ENCODE measurements at places on chromosomes 5 and 9. TPM values are rescaled to one million over a fixed set of nuclear protein-coding genes. Genes with fewer than 3 reads are reported as not detected.

- no peak for DNase-seq
Observed at GRCh38 chr5:158007336-158007735, 148.4 kb upstream of the CLINT1 start.

DNA sequence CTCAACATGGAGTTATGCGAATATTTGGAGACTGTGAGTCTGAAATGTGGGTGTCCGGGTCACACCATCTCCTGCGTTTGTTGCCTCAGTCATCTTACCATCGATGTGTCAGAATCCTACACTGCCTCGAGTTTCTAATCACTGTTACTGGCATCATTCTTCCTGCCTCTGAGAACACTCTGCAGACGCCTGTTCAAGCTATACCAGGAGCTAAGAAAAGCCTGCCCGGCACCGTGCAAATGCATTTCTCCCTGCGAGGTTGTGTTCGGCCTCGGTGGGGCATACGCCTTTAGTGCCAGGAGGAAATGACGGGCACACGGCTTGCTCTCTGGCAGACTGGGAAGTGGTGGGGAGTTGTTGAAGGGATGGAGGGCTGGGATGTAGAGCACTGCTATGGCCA lies 31.2 kb upstream of the SLC25A51 start:
- DNase-seq = no peak

Gene OR13D1
- not detected for total RNA-seq

Gene CCNI2
- 0.24 TPM for total RNA-seq

Gene ZMYND19
- 31.1 TPM for total RNA-seq

Gene GDA
- total RNA-seq = not detected

DNA sequence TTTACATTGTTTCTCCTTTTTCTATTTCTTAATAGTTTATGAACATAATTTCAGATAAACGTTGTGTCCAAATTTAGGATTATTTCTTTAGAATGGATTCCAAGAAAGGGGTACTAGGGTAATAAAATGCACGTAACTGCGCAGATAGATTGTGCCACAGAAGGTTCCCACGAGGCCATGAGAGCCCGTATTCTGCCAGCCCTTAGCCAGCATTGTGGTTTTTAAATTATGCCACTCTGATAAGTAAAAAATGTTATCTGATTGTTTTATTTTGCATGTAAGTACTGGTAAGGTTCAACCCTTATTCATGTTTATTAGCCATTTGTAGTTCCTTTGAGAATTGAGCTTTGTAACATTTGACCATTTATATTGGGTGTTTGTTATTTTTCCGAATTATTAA lies 88.7 kb downstream of the PRKACG start:
- DNase-seq = no peak

DNA sequence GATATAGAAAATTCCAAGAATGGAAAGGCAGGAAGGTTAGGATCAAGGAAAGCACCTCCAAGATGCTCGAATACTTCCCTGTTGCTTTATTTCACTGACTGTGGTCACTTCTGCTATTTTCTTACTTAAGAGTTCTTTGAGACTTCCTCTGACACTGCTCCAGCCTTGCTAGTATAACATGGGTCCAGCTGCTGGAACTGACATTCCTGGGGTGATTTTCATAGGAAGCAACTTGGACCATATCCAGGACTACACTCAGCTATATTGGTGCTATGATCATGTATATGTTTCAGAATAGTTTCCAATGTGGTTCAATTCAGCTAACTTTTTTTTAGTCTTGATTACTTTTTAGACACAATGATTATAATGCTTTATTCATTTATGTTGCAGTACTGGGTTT lies 81.6 kb upstream of the CKMT2 start:
- DNase-seq = peak; percentile 68

Gene SHROOM1
- total RNA-seq = 5.0 TPM

DNA sequence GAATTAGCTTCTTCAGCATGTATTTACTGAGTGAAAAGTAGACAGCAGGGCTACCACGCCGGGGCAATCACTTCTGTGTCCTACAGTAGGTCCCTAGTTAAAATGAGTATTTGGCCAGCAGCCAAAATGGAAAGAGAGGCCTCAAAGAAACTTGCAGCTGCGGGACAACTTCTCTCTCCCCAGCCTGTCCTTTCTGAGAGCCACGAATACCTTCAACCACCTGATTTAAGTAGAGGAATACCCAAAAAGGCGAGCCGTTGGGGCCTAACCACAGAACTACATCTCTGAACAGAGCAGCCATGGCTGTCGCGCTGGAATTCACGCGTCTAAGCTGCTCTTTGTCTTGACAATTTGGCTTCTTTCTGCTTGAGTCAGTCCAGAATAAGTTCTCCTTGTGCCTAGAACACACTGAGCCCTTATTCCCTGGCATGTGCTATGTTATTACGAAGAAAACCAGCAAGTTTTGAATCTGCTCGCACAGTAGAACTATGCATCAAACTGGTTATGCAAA lies 43.8 kb upstream of the GOLPH3 start:
- no peak for DNase-seq

Gene N4BP3
- 0.75 TPM for total RNA-seq

DNA sequence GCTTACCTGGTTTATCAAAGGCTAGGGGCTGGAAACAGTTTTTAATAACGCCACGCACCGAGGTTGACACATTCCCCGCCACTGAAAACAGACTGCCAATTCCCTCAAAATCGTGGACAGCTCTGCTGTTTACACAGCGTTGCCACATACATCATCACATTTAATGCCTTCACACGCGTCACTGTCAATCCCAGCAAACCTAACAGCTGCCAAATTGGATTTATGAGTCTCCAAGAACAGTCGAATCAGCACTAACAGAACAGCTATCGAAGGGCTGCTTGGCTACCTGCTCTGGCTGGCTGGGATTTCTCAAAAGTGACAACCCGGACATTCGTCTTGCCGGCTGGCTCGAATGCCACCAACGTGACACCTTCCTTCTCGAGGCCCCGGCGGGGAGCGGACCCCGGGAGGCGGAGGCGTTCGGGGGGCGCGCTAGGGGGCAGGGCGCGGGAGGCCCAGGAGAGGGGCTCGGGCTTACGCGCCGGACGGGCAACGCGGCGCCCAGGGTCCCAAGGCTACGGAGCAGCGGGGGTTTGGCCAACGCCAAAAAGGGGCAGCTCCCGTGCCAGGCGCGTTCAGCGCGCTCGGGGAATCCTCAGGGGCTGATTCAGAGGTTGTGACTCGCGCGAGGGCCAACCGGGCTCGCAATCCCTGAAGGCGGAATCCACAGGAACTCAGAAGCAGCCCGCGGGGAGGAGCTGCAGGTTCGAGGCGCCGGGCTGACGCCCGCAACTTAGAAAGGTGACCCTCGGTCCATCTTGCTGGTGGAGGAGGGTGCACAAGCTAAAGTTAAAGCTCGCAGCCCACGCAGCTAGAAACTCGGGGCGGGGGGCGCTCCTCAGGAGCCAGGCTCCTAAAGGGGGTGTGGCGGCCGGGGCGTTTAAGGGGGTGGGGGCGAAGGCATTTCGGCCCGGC lies 1.2 kb downstream of the CDC14B start:
- no peak for DNase-seq

DNA sequence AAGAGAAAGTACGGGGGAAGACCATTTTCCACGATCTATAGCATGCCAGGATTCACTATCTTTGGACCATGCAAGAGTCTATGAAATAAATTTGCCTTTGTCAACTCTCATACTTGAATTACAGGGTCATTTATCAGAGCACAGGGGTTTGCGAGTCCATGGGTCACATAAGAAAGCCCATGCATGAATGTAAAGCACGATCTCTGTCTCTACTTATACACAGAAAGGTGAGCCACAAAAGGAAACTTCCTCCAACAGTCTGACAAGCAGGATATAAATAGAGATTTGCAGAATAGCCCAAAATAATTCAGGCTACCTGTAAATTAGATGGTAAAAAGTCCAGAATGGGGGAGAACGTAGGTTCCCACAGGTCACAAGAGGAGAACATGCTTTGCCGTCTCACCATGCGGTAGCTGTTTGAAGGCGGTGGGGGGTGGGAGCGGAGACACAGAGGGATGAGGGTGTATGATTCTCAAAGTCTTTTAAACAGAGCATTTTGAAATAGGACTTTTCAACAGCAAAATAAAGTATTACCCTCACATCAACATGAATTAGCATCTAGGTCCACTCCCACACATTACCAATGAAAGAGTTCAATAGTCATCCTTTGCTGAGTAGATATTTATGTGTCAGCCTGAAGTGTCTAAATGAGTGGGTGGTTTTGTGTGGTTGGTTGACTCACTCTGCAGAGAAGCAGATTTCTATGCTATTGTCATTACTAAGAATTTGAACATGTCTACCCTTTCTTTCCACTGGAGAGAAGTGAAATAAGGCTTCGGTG lies 279.7 kb downstream of the EBF1 start:
- peak; percentile 91 for DNase-seq

DNA sequence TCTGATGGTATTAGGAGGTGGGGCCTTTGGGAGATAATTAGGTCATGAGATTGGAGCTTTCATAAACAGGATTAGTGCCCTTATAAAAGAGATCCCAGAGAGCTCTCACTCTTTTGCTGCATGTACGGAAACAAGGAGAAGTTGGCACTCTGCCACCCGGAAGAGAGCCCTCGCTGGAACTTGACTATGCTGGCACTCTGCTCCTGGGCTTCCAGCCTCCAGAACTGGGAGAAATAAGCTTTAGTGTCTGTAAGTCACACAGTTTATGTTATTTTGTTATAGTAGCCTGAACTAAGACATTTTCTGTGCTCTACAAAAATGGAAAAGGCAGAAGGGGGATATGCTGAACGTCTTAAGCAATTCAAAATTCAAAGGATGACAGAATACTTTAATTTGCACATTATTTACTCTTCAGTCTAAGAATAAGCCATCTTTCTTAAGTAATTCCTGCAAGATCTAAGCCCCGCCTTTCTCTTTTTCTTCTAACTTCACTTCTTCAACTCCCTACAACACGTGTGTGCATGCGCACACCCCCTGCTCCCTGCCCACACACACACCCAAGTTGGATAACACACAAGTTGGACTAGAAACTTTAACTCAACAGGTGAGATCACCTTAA lies 17.3 kb downstream of the NFIB start:
- no peak for DNase-seq

Gene SLCO4C1
- total RNA-seq = 0.22 TPM

GRCh38 chr5:3324421-3325101 lies 271.1 kb upstream of the IRX1 start:
- no peak for DNase-seq

Gene F2RL1
- 140 TPM for total RNA-seq

Gene BHMT2
- not detected for total RNA-seq

Gene SPEF2
- 3.9 TPM for total RNA-seq

Gene SFXN1
- 89.4 TPM for total RNA-seq

Gene PCDHGB6
- 18.4 TPM for total RNA-seq

- peak; percentile 94 for DNase-seq
Observed at GRCh38 chr9:88197781-88198340, 59.6 kb upstream of the SPATA31C2 start.

Gene SERF1B
- 40.3 TPM for total RNA-seq

Gene SLC1A3
- 20.9 TPM for total RNA-seq

- no peak for DNase-seq
Observed at GRCh38 chr5:78361631-78361993, 1.2 kb downstream of the SCAMP1 start.

DNA sequence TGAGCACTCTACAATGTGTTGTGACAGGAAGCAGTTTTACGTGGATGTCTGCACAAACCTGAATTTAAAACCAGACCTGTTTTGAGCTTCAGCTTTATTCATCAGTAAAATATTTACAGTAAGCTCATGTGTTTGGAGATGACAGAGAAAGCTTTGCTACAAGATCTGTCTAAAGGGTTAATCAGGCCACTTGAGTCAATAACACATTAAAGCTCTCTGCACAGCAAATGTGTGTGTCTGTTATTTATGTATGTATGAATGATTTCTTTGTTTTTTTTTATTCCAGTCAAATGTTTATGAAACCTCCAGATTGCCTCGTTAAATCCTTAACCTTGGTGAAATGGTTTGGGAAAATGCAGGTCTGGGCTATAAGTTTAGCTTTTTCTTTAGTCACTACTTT lies 77.3 kb upstream of the SREK1 start:
- DNase-seq = no peak

Measured in astrocyte (in vitro differentiated cells and primary cell).